ENCODE measurements at places on chromosomes 3 and 15.

DNA sequence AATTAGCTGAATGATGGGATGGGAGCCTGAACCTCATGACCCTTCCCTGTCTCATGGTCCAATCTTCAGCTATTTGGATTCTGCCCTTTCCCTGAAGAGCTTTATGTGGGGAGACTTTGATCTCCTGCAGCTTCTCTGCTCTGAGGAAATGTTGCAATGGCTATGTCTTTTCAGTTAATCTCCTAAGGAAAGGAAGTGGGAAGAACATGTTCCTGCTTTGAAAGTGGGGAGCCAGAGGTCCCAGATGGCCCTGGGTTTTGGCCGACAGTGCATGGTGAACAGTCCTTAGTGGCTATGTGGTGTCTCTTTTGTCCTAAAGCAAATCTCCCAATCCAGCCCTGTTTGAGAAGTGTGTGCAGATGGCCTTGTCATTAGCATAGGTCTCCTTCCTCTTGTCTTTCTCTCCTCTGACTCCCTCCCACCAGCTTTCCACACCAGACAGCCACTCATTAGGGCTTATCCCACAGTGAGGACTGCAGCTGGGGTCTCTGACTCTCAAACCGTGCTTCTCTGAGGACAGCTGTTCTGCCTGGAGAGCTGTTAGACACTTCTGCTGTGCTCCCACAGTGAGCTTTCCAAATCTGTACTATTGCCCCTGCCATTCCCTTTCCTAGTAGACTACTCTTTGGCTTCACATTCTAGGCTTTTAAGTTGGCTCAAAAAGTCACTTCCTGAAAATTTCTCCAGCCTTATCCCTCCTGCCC lies 365.8 kb upstream of the UMPS start:
- no peak for DNase-seq

DNA sequence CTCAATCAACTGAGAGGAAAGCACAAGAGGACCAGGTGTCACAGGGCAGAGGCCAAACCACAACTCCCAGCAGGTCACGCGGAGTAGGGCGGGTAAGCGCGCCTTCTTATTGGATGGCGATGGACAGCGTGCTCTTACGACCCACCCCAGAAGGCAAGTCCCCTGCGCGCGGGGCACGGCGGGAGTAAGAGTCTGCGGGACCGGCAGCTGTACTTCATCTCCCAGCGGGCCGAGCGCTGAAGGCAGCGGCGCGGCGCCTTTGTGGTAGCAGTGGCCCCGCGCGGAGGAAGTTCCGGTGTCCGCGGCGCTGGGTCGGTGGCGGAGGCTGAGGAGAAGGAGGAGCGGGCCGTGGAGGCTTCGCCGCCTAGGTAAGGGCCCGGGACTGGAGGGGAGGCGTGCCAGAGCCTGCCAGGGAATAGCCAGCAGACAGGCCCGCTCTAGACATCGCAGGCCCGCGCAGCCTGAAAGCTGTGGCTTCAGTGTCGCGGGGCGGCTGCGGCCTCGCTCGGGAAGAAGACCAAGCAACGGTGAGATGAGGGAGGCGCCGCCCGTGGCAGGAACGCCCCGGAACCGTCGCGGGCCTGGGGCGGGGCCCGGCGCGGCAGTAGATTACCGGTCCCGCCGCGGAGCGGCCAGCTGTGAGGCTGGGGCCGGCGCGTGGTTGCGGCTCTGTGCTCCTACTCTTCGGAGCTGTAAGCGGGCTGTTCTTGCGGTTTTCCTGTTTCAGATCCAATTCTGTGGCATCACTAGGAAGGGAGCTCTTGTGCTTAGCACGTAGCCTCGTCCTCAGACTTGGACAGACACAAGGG lies at the start of gene RBM6:
Gene RBM6, plus strand, starts transcription at position 293 of the 809 bp plus-strand sequence. CDS start 22,492 bp downstream, outside the sequence.
- peak; percentile 85 for DNase-seq

DNA sequence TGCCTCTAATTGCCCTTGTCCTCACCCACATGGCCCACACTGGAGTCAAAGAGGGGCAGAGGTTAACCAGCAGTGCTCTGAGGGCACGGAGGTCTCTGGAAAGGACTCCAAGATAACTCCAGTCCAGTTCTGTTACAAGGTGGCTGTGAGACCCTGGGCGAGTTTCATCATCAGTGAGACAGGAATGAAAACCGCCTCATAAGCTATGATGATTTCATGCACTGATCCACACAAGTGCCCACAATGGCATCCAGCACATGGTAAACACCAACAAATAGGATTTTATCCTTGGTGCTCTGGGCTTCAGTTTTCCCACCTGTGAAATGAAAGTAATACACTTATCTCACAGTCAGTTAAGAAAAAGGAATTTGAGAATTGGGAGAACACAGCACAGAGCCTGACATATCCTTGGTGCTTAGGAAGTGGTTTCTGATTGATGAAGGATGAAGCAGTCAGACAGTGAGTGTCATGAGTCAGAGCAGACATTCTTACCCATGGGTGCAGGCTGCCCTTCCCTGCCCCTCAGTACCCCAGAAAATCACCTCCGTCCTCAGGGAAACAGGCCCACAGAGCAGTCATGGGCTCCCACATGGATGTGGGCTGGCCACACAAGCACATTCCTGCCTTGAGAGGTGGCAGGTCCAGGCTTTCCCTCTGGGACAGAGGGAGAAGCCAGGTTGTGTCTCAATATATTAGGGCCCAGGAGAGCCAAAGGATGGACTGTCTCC lies 48.4 kb downstream of the DAPK2 start:
- DNase-seq: no peak

DNA sequence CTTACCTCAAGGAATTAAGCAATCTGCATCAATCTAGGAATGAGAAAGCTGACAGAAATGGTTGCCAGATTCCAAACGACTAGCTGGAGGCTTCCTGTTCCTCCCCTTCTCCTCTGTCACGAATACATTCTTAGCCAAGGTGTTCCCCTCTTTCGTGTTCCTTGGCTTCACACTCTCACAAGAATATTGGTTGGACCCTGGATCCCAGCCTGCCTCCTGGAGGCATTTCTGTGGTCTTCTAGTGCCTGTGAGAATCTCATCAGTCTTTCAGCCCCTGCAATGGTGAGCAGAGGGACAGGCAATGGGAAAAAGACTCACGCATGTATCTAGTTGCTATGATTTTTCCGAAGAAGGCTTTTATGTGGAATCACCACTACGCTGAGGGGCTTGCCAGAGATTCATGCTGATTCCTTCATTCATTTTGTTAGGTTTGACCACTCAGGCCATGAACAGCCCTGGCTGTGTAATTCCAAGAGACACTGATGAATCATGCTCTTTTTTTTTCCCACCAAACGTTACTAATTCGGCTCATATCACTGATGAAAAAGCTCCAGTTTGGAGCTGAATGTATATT lies 1.6 kb upstream of the P3H2 start:
- DNase-seq: no peak

DNA sequence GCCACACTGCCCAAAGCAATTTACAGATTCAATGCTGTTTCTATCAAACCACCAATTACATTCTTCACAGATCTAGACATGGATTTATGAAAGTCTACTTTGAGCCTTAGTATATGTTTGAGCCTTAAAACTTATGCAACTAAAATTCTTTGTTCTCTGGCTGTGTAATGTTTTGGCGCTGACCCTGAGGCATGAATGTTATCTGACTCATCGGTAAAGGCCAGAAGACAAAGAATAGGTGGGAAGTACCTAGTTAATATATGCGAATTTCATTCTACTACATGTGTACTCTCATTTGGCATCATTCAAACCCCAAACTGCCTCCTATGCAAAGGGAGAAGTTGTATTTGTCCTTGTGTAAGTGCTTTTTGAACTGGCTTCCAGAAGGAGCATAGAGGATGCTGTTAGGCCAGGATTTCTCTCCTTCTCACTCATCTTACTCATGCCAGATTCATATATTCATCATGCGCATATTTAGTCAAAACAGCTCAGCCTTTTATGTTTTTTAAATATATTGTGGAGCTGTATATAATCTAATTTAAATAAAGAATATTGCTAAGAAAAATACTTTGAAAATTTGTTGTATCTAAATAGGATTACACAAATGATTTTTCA lies 204.2 kb downstream of the NFKBIZ start:
- DNase-seq: no peak

DNA sequence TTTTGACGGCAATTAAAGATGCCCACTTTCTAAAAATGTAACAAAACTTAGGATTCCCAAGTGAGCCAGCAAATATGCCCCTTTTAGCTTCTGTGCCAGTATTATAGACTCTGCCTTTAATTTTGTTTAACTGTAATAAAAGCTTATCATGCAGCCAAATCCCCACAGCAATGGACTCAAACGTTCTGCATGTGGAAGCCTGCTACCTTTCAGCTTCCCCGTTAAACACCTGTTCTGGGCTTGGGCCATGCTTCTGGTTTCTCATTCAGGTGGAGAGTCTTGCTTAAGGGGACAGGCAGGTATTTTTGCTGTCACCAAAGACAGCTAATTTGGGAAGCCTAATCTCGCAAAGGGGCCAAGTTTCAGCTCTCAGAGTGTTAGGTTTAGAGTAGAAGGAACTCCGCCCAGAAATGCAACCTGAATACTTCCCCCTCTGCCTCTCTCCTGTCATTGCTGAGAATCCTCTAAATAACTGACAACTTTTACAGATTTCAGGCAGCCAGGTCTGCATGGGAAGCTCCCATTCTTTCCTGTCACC lies 399.4 kb upstream of the ATP11B start:
- DNase-seq: no peak

GRCh38 chr3:184472723-184473428 lies 88.7 kb upstream of the EPHB3 start:
- DNase-seq: no peak

DNA sequence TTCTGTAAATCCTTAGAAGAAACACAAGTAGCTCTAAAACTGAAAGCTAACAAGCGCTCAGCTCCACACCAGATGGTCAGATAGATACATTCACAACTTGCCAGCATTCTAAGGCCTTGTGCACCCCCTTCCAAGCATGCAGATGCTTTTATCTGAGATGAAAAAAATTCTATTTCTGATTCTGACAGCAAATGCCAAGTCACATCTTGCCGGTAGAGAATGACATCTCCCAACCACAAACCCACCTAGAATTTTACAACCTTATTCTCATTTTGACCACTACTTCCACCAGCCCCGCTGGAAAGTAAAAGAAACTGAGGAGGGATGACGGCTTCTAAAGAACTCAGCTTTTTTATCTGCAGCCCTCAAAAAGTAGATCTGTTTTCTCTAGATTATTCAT lies 57.7 kb downstream of the SUMF1 start:
- no peak for DNase-seq

DNA sequence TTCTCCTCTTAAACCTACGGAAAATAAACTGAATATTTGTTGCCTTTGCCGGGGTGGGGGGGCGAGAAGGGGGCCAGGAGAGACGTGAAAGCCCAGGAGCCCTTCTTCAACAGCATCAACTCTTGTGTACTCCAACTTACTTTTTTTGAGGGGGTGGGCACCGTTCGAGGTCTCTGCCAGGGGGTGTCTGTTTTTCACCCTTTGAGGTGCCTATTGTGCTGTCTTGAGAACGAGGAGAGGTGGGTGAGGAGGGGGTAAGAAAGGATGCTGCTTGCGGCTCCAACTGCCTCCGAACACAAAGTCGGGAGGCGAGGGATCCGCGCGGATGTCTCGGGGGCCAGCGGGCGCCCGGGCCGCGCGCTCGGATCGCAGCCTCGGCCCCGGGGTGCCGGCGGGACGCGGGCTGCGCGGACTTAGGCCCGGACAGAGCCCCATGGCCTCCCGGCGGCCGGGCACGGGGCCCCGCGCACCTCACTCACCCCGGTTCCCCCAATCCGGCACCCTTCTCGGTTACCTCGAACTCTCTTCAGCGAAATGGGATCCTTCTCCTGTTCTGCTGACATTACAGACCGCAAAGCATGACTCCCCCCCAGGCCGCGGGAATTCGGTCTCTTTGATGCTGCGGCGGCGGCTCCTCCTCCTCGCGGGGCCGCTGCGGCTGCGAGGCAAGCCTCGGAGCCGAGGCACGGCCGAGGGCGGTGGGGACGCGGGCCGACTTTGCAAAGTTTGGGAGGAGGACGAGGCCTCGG lies 650 bp downstream of the PYGO1 start:
- DNase-seq: no peak

GRCh38 chr3:141557961-141558706 lies 71.3 kb downstream of the RASA2 start:
- DNase-seq: no peak

GRCh38 chr3:187169231-187169960 lies 27.9 kb upstream of the RTP1 start:
- no peak for DNase-seq

GRCh38 chr3:138180375-138181029 lies 5.8 kb upstream of the DBR1 start:
- DNase-seq: no peak

DNA sequence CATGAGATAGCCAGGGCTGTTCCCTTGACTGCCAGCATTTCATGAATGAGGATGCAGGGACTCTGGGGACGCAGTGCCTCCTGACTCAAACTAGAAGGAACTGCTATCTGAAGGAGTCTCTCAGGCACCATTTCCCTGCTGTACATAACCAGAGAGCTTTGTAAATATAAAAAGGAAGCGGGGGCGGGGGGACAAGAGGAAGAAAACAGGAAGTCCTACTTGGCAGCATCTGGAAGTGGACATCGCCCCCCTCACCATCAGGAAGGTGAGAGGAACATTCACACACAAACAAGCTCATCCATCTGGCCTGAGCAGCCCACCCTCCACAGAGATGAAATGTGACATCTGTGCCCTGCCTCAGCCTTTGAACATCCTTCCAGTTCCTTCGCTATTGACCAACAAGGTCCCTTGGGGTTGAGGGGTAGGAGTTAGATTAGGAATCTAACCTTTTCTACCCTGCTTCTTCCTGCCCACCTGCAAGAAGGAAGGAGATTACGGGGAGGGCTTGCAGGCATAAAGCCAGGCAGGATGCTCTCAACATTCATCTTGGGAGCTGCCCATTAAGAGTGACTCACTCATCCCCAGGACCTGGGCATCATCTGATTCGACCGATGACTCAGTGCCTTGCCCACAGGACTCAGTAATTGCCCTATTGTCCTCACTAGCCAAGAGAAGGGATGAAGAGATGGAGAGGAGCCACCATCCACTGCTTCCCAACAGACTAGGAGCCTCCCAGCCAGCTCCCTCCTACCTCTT lies 31.9 kb downstream of the SH3BP5 start:
- no peak for DNase-seq

- no peak for DNase-seq
These were observed 17.8 kb downstream of the MAPKBP1 start for GRCh38 chr15:41792000-41792637.

DNA sequence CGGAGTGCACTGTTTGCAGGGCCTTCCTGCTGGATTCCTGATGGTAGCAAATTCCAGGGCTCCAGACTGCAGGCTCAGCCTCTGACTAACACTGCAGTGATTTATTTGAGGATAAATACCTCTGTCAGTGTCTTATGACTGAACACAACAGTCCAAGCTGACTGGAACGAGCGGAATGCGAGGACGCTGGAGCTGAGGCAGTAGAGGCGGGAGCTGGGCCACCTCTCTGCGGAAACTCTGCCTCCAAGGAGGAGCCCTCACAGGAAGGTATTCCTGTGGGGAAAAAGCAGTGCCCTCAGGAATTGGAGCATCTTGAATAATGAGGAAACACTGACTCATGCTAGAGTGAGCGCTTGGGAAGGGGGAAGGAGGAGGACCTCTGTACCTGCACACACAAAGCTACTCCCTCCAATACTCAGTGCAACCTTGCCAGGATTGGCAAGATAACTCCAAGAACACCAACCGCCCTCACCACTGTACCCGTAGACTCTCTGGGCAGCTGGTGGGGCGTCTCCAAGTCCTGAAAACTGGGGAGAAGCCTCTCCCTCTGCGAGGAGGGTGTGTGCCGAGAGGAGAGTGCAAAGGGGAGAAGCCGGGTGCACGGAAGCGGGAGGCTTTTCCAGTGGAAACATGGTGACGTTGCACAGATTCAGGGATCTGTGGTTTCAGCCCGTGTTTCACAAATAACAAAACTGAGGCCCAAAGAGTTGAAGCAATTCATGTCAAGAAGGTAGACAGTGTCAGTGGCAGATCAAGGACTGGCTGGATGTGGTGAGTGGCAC lies 43.0 kb downstream of the VGLL4 start:
- DNase-seq: peak; percentile 100

- DNase-seq: no peak
These were observed 333.1 kb upstream of the RBMS3 start for GRCh38 chr3:28947751-28948150.
